IMR-90 (cell line): ENCODE measurements at places on chromosomes 6 and 20. TPM values are rescaled to one million over a fixed set of nuclear protein-coding genes. Genes with fewer than 3 reads are reported as not detected.

Gene TMEM200A
- 37.1 and 47.8 TPM in 2 replicates for total RNA-seq

DNA sequence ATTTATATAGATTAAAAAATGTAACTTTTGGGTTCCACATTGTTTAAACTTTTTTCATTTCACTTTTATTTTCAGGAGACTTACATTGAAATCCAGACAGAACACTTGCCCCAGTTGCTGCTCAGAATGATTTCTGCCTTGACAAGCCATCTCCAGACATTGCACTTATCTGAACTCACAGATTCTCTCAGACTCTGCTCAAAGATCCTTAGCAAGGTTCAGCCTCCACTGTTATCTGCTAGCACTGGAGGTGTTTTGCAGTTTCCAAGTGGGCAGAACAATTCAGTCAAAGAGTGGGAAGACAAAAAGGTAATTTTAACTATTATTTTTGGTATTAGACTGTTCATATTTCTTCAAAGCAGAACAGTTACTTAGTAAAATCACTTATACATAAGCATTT is 58.0 kb downstream of the DOP1A start:
- DNase-seq: no peak

GRCh38 chr6:139186242-139186641 is 51.4 kb downstream of the HECA start:
- DNase-seq: no peak

DNA sequence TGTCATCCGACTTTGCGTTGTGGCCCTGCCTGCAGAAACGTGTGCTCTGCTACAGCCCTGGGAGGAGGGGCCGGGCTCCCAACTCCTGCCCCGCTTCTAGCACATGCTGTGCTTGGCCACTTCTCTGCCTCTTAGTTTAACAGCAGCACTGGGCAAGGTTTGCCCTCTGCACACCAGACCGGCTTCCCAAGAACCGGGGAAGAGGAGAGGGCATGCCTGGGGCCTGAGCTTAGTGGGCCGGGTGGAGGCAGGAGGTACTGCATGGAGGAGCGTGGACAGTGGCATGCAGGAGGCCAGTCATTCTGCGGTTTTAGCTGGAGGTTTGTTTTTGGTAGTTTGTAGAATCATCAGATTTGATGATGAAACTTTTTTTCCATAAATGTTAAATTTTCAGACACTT is 45.5 kb downstream of the CEP43 start:
- peak; percentile 44 for DNase-seq

GRCh38 chr20:53609491-53610445 is 16.1 kb upstream of the ZNF217 start:
- DNase-seq: peak; percentile 63
